ENCODE measurements at places on chromosomes 12 and 14.

DNA sequence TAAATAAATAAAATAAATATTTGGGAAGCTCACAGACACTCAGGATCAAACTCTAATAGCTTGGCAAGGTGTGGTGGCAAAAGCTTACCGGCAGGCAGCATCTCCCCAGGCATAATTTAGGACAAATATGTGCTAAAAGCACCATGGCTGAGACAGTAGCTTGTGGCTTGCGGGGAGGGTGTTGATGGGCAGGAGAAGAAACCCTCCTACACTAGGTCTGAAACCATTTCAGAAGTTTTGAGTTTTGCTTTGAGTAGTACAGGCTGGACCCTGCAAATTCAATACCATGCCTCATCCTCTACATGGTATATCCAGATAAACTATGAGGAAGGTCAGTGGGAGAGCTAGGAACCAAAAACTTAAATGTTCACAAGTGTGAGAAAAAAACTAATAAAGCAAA, 33.1 kb downstream of the MAP3K9 start:
- no peak for DNase-seq

- DNase-seq = no peak
Measured at GRCh38 chr12:64097366-64098105, 124.6 kb downstream of the KICS2 start.

GRCh38 chr12:93979189-93979588, 169.2 kb upstream of the PLXNC1 start:
- no peak for DNase-seq

DNA sequence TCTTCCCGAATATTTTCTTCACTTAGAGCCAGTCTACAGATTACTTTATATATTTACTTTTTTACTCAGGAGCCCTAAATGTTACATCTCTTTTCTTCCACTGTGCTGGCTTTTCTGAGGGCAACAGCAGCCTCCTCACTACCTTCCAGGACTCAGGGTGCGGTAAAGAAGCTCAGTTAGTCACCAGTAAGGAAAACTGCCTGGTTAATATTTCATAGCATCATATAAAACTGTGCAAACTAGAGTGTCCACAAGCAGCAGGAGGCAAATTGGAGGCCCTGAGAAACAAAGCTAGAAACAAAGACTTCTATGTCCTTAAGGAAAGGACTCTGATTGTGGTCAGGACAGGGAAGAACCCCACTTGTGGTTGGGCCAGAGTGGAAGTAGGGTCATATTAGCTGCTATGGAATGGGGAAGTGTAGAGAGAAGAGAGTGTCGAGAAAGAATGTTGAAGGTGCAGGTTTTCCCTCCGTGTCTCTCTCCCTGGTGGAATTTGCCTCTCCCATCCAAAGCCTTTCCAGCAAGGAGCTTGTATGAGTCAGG, 220.1 kb downstream of the SLC15A4 start:
- no peak for DNase-seq

DNA sequence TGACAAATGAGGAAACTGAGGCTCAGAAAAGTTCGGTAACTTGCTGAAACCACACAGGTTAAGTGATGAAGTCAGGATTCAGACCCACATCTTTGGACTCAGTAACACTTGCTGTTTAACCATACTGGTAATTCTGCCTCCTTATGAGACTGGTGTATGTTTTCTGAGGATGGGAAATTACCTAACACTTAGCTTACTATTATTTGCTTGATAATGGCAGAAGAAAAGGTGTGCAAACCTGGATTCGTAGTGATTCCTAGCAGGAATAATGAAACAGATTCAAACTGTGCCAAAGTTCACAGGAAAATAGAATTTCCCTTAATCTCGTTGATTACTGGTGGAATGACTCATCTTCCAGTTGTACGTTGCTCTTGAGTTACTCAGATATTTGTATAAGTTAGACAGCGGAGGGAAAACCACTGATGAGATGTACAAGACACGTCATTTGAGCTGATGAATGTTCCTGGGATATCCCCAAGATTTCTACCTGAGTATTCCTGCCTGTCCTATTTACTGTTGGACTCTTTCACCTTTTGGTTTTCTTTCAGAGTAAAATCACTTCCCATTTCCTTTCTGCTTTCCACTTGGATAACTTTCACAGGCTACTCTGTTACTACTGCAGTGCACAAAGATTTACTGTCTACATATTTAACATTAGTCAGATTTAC, 37.5 kb downstream of the PRORP start:
- no peak for DNase-seq

DNA sequence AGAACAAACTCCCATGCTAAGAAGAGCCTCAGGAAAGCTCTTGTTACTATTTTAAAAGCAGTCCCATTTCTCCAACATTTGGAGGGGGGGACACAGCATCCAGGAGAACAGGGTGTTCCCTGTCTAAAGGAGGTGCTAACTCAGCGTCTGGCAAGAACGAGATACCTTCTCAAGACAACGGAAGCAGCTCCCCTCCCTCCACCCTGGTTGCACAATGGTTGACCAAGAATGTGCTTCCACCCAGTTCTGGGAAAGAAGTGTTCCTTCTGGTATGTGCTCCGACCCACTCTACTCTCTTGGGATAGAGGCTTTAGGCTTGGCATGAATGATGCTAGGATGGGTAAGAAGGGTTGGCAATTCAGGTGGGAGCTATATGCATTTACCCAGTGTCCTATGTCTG, 1.5 kb upstream of the KRT6A start:
- DNase-seq = no peak

DNA sequence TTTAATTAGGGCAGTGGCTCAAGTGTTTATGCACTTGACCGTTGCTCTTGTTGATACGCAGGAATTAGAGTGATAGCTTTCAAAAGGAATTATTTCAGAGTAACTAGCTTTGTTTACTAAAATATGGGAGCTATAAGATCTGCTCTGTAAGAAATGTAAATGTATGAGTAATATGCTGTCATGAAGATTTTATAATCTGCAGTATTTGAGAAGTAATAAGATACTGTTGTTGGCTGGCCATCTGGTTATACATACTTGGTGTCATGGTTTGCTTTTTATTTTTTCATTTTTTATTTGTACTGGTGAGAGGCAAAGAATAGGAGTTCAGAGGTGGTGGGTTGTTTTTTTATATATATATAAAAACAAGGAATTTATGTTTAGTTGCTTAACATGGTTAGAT, 58.5 kb downstream of the PLXNC1 start:
- no peak for DNase-seq

DNA sequence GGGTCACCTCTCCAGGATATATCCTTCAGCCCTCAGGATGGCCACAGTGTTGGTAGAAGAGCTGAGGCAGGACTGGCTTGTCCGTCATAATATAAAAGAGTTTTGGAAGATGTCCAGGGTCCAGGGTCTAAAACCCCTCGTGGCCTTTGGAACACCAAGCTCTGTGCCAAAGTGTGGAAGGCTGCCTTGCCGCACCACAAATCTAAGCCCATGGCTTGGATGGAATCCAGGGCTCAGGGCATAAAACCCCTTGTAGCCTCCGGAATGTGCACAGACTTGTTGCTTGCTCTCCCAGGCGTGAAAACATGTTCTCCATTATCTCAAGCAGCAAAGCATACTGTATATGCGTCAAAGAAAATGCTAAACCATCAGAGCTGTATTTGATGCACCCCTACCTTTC, 46.7 kb downstream of the TNFAIP2 start:
- no peak for DNase-seq

DNA sequence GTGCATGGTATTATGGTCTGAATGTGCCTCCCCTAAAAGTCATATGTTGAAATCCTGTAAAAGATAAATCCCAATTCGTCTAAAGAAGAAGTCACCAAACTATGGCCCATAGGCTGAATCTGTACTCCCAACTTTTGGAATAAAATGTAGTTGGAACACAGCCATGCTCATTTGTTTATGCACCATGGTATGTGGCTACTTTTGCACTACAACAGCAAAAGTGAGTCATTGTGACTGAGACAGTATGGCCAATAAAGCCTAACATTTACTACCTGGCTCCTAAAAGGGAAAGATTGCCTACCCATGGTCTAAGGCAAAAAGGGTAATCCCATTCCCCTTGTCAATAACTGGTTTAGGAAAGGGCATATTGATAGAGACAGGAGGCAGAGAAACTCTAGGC, 101.8 kb downstream of the LRIG3 start:
- no peak for DNase-seq

DNA sequence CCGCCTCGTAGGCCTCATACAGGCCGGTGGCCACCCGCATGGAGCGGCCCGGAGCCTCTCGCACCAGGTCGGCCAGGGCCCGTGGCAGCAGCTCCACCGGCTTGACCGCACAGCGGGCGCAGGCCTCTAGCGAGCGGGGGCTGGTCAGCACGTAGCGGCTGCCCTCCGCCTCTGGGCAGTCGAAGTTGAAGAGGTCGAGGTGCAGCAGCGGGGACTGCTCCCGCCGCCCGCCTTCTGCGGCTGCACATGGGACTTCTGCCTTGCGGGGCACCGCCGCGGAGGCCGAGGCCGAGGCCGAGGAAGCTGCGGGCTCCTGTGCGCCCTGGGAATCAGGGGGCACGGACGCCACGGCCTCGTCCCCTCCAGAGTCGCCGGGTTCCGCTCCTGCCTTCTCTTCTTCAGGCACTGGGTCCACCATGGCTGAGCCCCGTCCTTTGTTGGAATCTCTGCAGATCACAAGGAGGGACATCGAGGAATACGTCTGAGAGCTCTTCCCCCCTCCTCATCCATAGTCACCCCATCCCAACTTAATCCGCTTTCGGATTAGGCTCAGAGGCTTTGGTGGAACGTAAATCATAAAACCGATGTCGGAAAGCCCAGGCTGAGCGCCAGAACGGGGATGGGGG, 1.4 kb downstream of the CCDC177 start:
- DNase-seq = no peak

DNA sequence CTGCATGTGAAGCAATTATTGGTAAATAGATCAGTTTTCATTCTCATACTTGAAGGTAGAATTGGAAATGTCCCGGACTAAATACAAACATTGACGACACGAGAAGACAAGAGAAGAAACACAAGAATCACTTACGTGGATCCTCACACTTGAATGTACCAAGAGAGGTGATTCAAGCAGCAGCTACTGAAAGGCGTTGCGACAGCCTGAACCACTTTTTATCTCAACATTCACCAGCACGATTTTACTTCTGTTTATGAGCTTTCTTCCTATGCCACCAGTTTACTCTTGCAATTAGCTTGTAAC, 3.6 kb upstream of the FZD10 start:
- DNase-seq = no peak

- no peak for DNase-seq
Measured at GRCh38 chr12:75977590-75977951, 54.0 kb downstream of the PHLDA1 start.

DNA sequence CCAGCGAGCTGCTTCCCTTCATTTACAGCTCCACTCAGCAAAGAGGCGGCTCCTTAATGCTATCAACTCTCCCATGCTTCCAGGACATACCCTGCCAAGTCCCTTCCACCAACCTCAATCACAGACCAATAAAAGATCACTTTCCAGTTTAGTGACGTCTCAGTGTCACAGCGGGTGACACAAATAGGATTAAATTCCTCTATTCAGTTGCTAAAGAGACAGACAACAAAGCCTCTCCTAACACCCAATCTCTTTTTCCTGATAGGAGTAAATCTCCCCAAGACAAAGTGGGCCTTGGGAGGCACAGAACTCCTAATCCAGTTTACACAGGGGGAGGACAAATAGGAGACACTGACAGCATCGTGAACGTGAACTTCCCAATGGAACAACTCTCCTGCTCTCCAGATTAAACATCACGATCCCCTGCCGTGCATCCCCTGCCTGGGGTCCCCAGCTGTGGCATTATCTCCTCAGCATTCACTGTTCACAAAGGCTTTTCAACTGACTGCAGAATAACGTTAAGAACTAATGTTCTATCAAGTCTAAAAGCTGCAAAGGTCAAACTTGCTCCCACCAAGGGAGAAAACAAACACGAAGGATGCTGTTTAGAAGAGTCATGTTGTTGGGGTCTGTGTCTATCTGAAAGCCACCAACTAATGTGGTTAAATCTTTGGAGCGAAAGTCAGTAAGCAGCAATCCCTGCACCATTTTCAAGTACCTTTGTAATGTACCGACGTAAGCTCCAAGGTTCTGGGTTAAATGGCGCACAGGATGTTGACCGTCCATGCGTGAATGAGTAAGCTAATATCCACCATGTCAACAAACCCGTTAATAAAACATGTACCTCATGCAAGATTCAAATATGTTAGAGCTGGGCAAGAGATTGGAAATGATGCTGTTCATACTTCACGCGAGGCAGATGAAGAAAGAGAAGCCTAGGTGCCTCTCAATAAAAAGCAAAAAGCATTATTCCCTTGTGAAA, 31.5 kb downstream of the TMEM132D start:
- DNase-seq = no peak

DNA sequence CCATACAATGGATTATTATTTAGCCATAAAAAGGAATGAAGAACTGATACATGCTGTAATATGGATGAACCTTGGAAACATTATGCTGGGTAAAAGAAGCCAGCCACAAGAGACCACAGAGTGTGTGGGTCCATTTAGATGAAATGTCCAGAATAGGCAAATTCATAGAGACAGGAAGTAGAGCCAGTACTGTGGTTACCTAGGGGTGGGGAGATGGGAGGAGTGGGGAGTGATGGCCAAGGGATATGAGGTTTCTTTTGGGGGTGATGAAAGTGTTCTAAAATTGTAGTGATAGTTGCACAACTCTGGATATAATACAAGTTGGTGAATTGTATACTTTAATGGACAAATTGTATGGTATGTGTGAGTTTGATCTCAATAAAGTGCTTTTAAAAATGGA, 18.6 kb downstream of the JDP2 start:
- no peak for DNase-seq

DNA sequence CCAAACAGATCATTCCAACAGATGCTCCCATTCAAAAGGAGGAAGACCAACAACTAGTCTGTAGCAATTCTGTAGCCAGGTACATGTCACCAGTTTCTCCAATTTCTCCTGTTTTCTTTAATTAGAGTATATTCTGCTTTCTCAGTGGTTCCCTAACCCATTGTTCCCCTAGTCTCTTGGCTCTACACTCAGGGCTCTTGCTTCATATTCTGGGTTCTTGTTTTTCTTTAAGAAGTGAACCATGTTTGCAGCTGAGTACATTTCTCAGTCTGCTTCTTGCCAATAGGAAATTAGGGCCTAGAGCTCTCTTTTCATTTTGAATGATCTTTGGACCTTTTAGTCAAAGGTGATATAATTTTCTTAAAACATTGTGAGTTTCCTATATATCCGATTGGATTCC, 29.4 kb upstream of the STXBP6 start:
- no peak for DNase-seq

- no peak for DNase-seq
Measured at GRCh38 chr14:90576581-90576980, 179.8 kb downstream of the CALM1 start.

- DNase-seq = no peak
Measured at GRCh38 chr14:39665075-39665475, 232.8 kb upstream of the FBXO33 start.

- no peak for DNase-seq
Measured at GRCh38 chr12:77045183-77045582, 20.2 kb downstream of the E2F7 start.

DNA sequence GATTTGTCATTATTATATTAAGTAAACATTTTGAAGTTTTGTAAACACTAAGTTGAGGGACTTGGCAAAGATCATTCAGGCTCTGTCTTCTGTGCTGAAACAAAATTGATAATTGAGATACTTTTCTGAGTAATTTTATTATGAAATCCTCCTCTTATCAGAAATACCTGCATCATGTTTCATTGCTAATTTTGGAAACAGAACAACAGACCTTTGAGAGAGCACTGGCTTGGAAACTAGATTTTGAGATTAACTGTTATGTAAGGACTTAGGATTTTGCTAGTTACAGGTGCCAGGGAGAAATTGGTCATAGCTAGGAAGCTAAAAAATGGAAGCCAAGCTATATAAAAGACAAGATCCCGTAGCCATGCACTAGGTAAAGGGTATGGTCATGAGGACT, 201.7 kb upstream of the DCN start:
- no peak for DNase-seq

GRCh38 chr12:98370976-98371375, 144.4 kb upstream of the TMPO start:
- DNase-seq = no peak

Measured in activated naive CD4-positive, alpha-beta T cell (primary cell).